Stimulated activated CD8-positive, alpha-beta memory T cell treated with anti-CD3 and anti-CD28 coated beads, Interleukin-4, amount 100 ng/mL, for 48 hours (primary cell): ENCODE measurements at places on chromosomes 2 and 18.

GRCh38 chr18:228586-228985 lies 39.3 kb downstream of the THOC1 start:
- no peak for DNase-seq

- no peak for DNase-seq
Observed at GRCh38 chr2:166671235-166671634, 177.2 kb upstream of the SCN7A start.

GRCh38 chr2:182300608-182301007 lies 126.2 kb downstream of the PDE1A start:
- DNase-seq: no peak

DNA sequence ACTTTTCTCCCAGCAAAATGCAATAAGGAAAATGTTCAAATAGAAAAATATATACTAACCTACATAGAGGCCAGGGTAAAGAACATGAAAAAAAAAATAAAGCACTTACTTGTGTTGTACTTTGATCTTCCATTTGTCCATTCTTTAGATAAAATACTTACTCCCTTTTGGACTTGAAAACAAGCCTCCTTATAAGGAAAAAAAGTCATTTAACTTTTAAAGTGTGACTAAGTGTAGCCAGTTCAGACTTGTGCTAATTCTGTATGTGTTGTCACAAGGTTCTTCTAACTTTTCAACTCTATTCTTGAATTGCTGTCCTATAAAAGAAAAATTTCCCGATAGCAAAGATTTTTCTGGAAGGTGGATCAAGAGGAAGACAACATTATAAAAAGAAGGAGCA lies 23.2 kb downstream of the SLC40A1 start:
- no peak for DNase-seq

DNA sequence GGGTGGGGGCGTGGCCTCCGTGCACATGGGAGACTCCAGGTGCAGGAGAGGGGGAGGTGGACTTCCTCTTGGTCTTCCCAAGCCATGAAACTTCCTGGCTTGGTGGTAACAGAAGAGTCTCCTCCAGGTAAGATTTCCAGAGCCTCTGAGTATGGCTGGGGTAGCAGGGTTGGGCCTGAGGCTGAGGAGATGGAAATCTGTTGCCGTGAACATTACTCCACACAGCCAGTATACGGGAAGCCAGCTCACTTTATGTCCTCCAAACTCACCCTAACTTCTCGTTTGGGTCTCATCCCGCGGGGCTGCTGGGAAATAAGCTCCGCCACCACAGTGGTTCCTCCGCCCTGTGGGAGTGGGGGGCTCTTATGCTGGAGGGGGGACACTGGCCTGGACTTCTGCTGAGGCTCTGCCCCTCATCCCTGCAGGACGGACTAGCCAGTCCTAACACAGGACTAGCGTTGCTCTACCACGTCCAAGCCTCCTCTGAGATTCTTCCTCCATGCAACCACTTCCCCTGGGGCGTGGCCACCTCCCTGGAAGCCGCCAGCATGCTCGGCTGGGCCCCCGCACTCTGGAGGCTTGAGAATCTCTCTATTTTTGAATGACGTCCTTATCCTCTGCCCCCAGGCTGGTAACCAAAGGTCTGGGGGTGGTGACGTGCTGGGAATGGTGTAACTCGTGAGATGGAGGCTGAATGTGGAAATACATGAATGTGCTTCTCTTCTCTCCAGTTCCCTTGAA lies 777 bp upstream of the RAB17 start:
- DNase-seq: peak; percentile 44
